Effector memory CD8-positive, alpha-beta T cell (primary cell): ENCODE measurements at places on chromosomes 2 and 18.
A peak's percentile ranks its signal among the peaks of the same experiment; 100 is the strongest.

DNA sequence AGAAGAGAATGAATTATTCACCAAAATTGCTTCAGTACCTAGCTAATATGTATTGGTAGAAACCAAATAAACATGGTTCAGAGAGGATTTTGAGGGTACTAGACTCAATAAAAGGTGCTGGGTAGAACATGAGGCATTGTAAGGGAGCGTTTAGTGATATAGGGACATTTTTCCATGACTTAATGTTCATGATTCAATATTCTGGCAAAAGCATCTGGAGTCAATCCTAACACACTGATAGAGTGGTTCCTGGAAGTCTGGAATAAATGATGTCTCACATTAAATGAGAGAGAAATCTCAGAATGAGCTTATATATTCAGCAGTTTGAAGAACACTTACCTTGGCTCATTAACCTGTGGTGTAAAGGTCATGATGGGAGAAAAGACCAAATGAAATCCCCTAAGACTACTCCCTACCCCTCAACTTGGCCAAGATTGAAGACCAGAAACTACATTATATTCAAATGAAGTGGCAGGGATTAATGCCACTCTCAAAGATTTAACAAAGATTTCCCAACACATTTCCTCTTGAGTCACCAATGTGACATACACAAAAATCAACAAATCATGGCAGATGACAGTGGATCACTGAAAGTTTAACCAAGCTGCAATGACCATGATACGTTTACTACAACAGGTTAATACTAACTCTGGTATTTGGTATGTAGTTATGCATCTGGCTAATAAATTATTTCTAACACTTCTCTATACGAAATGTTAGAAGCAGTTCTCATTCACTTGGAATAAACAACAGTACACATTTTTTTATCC, 309.5 kb downstream of the SATB2 start:
- DNase-seq: no peak

DNA sequence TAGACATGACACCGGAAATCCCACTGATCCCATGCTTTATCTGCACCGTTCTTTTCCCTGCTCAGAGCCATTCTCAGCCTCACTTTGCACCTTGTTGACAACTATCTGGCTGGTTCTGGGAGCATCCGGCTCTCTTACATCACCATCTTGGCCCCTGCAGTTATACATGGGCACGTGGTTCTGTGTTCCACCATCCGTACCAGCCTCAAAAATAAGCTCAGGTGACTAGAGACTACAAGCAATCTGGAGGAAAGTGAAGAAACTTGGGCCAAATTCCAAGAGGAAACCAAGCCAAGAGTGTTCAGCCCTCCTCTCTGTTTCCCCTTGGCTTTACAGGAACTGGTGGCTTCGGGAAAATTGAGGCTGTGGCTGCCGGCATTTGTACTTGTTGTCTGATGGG, 244.6 kb upstream of the ACVR2A start:
- DNase-seq: no peak

DNA sequence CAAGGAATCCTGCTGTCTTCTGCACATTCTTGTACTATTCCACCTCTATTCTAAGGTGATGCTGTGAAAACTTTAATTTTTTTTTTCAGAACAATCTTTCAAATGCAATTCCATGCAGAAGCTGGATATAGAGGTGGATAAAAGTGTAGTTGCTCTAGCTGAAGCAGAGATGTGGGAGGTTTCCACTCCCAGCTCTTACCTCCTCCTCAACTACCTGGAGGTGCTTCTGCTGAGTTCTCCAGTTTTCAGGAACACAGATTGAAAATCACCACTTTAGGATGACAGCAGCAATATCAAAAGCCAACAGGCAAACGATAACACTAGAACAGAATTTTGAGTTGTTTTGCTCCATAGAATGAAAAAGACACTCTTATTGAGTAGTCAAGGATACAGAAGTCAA, 51.1 kb upstream of the FAM98A start:
- DNase-seq: no peak

GRCh38 chr2:241880311-241881073, 11.0 kb downstream of the RTP5 start:
- no peak for DNase-seq

- no peak for DNase-seq
Measured at GRCh38 chr18:498931-499775, 1.3 kb downstream of the COLEC12 start.

- no peak for DNase-seq
Measured at GRCh38 chr18:47799376-47799775, 131.1 kb downstream of the SMAD2 start.

DNA sequence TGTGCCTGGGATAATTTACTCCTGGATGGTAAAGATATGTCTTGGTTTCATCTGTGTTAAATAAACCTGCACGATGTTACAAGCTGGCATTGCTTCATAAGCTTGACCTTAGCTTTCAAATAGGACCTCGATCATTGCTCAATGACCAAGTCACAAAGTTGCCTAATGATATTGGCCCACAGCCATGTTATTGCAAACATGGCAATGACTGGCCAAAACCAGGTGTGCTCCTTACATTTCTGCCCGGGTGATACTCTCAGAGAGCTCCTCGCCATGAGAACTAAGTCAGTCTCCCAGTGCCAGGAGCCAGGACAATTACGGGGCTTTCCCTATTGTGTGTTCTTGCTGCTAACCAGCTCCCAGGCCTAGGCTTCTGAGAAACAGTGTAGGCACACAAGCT, 72.5 kb upstream of the CYP1B1 start:
- DNase-seq: no peak

- DNase-seq: no peak
Measured at GRCh38 chr2:282371-283263, 5.3 kb downstream of the ALKAL2 start.

GRCh38 chr2:3575534-3576262, 638 bp downstream of the RPS7 start:
- peak; percentile 37 for DNase-seq

DNA sequence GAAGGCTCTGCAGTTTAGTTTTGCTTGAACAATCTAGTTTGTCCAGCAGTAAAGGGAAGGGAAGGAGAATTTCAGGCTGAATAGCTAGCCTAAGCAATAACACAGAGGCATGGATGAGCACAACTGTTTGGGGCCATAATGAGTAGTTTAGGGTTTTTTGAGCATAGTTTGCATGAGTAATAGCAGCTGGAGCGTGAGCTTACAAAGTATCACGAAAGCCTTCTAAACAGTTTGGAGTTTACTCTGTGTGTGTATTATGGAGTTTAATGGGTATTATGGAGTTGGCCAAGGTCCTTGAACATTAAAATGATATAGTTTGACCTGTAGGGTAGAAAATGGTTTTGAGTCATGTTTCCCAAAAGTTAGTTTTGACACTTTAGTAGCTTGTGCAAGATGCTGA, 782.3 kb downstream of the ERBB4 start:
- DNase-seq: no peak

- DNase-seq: peak; percentile 15
Measured at GRCh38 chr2:84458551-84459017, 496 bp downstream of the SUCLG1 start.

DNA sequence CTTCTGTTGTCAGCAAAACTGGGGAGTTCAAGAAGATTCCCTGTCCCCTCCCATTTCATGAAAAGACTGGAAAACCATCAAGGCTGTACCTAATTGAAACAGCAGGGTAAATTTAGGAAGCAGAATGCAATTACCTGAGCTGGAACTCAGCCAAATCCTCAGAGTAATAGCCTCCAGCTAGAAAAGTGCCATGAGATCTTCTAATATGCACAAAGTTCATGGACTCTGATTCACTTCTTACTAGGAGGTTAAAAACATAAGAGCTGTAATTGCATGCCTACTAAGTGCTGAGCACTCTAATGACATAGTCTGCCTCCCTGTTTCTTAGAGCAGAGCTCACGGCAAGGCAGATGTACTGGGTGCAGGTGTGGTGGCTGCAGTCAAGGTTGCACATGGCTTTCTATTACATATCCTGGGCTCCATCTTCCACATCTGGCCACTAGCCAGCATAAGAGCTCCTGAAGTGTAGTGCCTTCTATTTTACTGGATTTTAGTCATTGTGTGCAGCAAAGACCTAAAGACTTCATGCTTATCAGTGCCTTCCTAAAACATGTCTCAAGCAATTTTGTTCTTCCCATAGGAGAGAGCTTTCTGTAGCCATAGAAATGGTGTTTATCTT, 341.7 kb downstream of the PTPRM start:
- DNase-seq: no peak

GRCh38 chr2:27988306-27988705, 97.8 kb downstream of the BABAM2 start:
- DNase-seq: no peak

- DNase-seq: no peak
Measured at GRCh38 chr2:222946700-222947287, 86.0 kb downstream of the ACSL3 start.

- DNase-seq: no peak
Measured at GRCh38 chr2:17857021-17857420, 21.4 kb upstream of the KCNS3 start.

DNA sequence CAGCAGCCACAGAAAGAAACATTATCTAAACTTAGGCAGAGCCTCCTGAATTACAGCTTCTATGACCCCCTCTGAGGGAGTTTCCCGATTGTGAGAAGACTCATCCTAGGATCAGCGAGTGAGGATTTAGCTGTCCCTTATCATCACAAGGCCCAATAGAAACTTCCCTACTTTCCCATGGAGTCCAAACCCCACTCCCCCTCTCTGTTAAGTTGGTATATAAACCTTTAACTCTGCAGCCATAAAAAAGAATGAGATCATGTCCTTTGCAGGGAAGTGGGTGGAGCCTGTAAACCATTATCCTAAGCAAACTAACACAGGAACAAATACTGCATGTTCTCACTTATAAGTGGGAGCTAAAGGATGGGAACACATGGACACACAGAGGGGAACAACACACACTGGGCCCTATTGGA, 78.8 kb downstream of the MYL12B start:
- no peak for DNase-seq

- DNase-seq: no peak
Measured at GRCh38 chr2:240140511-240140910, at the start of gene OTOS. Gene OTOS, minus strand, starts transcription at chr2:240140658. Its CDS starts 332 bp downstream, at chr2:240140326.

- DNase-seq: no peak
Measured at GRCh38 chr2:102018823-102019445, 27.2 kb downstream of the IL1R2 start.

- DNase-seq: no peak
Measured at GRCh38 chr2:37506407-37507050, 162.1 kb downstream of the QPCT start.

- DNase-seq: no peak
Measured at GRCh38 chr2:219989744-219990143, 362.3 kb downstream of the SLC4A3 start.

- no peak for DNase-seq
Measured at GRCh38 chr2:26732446-26732845, 31.6 kb upstream of the SLC35F6 start.

DNA sequence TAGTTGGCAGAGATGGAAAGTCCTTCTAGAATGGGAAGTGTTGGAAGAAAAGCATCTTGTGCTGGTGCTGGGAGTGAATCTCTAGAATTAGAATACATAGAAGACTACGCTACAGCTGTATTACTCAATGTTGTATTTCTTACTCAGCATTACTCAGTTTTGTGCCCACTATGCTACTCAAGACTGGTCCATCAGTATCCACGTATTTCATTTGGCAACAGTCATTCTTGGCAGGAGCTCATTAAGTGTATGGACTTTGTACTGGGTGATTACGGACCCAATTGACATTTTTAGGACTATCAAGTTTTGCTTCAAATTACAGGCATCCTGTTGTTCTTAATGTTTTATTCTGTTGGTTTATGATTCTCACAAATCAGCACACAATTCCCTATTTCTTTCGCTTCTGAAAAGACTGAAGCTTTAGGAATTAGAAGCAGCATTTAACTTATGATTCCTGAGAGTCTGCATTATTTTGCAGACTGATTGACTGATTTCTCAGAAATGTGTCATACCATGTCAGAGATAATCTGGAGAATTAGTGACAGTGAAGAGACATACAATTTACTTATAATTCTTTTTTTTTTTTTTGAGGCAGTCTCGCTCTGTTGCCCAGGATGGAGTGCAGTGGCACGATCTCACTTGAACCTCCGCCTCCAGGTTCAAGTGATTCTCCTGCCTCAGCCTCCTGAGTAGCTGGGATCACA, 136.9 kb downstream of the MYO3B start:
- no peak for DNase-seq

- peak; percentile 49 for DNase-seq
Measured at GRCh38 chr2:100262555-100263320, 59.6 kb downstream of the LONRF2 start.

GRCh38 chr2:52498077-52498750, 1269.4 kb upstream of the CHAC2 start:
- no peak for DNase-seq

GRCh38 chr2:241128266-241128665, 21.0 kb downstream of the PASK start:
- no peak for DNase-seq

GRCh38 chr2:216855605-216856004, 4.3 kb downstream of the TNP1 start:
- no peak for DNase-seq

GRCh38 chr2:207813221-207813916, 43.7 kb upstream of the FZD5 start:
- DNase-seq: no peak

DNA sequence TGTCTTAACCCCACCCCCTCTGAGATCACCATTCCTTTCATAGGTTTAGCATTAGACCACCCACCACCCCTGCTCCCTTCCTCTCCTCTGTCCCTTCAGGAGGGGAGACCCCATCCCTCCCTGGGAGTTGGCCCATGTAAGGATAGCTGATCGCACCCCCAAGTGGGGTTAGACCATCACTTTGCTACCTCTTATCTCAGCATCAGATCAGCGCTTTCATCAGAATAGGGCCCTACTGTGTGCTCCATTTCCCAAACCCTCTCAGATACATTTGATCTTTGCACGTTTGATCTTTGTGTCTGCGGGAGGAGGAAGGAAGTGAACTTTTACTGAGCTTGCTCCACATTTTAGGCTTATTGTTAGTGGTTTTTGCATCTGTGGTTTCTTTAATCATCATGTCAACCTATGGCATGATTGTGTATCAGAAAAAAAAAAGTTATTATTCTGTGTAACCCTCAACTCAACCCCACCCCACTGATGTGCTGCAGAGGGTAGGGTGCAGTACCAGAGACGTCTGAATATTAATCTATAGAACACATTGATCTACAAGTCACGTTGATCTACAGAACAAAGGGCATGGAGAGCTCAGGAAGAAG, 81.2 kb downstream of the PDCL3 start:
- peak; percentile 19 for DNase-seq

DNA sequence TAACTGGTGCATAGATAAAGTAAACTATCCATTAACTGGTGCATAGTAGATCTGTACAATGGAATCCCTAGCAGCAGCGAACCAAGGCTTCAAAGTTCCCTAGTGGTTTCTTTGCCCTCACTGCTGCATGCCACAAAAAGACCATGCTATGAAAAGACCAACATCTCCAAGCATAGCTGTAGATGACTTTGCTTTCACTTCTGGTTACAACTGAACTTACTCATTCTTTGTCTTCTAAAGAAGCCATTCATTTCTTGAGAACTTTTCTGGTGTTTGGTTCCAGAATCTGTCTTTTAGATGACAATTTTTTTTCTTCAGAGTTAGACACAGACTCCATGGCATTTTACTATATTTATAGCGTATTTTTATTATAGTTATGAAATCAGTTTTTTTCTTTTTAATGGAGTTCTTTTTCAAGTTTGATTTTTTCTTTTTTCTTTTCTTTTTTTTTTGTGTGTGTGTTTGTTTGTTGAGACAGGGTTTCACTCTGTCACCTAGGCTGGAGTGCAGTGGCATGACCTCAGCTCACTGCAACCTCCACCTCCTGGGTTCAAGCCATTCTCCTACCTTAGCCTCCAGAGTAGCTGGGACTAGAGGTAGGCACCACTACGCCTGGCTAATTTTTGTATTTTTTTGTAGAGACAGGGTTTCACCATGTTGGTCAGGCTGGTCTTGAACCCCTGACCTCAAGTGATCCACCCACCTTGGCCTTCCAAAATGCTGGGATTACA, 63.6 kb downstream of the SLC35F5 start:
- DNase-seq: no peak

- no peak for DNase-seq
Measured at GRCh38 chr2:120902592-120902991, 166.9 kb downstream of the GLI2 start.
